ENCODE measurements at places on chromosomes 4 and X.

DNA sequence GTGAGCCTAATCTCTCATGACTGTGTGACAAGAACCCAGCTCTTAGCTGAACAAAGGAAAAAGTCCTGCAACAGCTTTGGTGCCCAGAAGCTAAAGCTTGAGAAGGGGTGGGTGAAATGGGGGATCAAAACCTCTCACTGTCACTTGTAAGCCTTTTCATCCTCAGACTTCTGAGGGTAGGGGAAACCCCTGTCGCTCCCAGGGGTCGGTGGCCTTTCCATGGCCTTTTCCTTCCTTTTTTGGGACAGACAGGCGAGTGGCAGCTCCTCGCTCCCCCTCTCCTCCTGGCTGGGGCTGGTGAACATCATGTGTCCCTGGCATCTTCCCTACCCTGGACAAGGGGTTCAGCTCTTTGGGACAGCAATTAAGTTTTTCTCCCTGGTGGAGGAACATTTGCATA, 78.2 kb downstream of the FAM47A start:
- DNase-seq, result no peak

DNA sequence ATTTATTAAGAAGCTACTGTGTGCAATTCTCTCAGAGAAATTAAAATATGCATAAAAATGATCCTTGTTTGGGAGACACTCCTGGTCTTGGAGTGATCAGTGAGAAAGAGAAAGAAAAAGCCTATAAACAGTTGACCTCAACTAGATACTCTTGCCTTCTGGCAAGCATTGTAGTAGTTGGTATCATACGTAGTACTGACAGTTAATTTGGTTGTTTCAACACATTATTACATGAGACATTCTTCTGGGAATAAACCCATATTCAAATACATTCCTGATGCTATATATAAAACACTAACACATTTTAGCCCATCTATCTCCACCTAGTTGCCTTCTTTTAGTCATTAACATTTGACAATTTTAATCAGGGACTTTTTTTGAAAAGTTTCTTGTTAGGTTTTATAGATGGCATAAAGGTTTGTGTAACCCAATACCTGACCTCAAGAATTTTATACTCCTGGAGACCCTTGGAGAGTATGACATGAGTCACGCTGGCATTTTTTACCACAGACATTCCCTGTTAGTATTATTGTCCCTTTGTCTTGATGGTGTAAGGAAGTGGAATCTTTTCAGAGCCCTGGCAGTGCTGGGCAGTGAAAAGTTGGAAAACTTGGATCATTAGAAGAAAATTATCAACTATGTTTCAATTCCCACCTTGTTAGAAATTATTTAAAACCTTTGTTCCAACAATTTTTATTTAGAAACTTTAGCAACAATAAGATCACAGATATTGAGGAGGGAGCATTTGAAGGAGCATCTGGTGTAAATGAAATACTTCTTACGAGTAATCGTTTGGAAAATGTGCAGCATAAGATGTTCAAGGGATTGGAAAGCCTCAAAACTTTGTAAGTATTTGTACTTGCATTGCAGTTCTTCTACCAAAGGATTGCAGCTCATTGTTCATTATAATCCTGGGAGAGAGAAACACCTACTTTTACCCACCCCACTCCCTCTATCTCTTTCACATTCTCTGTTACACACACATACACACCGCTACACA, 167.1 kb upstream of the PACRGL start:
- no peak for DNase-seq

GRCh38 chr4:139451997-139452396, 1.9 kb upstream of the RAB33B start:
- DNase-seq, result no peak

GRCh38 chr4:74426101-74426500, 18.8 kb upstream of the AREG start:
- DNase-seq, result no peak

All from anterior cingulate cortex (tissue), 58 donors.